ENCODE measurements at places on chromosomes 4 and X. TPM values are rescaled to one million over a fixed set of nuclear protein-coding genes. Genes with fewer than 3 reads are reported as not detected.

- peak; percentile 7 for DNase-seq
Observed at GRCh38 chrX:74579597-74580198, 34.7 kb downstream of the RLIM start.

DNA sequence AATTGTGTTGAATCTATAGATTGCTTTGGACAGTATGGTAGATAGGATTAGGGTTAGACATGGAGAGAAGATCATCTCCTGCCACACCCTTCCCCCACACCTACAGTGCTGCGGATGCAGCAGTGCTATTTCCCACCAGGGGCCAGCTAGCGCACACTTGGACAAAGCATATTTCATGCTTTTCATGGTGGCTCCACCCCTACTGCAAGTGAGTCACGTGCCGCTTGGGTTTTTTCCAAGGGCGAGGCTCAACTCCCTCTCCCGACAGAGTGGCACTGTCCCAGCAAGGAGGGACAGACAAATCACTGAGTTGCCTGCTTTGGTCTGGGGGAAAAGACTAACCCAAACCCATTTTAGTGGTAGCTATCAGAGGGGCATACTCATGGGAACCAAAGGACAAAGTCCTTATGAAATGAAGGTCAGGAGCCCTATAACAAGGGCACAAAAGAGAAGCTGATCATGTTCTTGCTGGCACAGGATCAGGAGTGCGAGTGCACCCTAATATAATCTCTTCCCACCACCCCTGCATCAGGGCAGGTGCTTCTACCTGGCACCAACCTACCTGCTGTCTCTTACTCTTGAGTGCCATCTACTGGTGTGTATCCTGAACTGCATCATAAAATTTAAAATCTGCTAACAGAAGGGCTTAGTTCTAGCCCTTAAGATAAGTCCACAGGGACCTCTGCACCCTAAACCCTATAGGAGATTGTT is 55.1 kb upstream of the PGAM4 start:
- DNase-seq, result no peak

GRCh38 chr4:7170012-7170411 is 22.3 kb upstream of the SORCS2 start:
- DNase-seq, result no peak

DNA sequence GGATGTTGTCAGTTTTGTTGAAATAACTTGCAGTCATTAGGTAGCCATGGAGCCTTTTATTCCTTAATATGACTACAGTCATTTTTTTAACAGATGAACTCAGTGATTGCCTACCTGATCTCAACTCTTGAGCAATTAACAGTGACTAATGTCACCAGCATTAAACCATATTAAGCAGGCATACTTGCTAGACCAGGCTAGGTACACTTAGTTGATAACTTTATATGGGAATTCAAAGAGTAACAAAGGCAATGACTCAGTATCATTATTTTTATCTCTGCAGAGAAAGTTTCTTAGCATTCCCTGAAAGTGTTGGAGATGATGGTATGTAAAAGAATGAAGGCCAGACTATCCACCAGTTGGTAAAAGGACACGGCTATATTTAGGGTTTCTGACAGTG is at the start of gene C4orf54:
Gene C4orf54 (minus strand): TSS at position 31 of the 400 bp plus-strand sequence. CDS start 3,180 bp downstream, outside the sequence.
- DNase-seq, result peak; percentile 16

DNA sequence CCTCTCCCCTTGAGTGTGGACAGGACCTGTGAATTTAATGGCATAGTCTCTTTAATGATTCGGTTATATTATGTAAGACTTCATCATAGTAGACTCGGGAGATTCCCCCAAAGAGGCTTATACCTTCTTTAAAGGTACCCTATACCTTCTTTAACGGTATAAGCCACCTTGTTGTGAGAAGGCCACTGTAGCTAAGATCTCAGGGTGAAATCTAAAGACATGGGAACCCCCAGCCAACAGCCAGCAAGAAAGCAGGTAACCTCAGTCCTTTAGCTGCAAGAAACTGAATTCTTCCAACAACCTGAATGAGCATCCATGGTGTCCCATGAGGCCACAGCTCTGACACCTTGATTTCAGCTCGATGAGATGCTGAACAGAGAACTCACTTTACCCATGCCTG is 931 bp downstream of the DDX60 start:
- DNase-seq, result no peak

Gene HSD17B10
- 96.8 TPM for total RNA-seq

Gene STAP1
- total RNA-seq, result not detected

Gene STBD1
- total RNA-seq, result 7.2 TPM
